Stimulated activated CD4-positive, alpha-beta T cell treated with anti-CD3 and anti-CD28 coated beads, Interleukin-2, amount 100 ng/mL, for 48 hours (primary cell): ENCODE measurements at places on chromosomes 13 and 19.

- DNase-seq, result no peak
Measured at GRCh38 chr13:35500144-35500543, 23.7 kb upstream of the MAB21L1 start.

GRCh38 chr13:36067746-36068381 is 63.3 kb downstream of the DCLK1 start:
- DNase-seq, result no peak

DNA sequence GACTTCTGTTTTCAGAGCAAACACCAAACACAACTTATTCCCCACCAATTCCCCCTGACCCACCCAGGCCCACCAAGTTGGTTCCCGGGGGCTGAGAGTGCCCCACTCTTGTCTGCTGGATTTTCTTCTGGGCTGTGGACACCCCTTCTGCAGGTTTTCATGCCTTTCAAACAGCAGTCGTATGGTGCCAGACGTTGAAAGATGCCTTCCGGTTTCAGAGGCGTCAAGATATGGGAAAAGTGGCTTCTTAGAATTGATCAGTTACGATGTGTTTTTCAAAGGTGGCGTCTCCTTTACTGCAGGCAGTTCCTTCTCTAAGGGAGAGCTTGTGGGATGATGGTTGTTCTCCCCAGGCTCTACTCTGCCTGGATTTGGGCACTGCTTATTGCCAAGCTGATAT is 12.7 kb downstream of the CLEC11A start:
- DNase-seq, result no peak

DNA sequence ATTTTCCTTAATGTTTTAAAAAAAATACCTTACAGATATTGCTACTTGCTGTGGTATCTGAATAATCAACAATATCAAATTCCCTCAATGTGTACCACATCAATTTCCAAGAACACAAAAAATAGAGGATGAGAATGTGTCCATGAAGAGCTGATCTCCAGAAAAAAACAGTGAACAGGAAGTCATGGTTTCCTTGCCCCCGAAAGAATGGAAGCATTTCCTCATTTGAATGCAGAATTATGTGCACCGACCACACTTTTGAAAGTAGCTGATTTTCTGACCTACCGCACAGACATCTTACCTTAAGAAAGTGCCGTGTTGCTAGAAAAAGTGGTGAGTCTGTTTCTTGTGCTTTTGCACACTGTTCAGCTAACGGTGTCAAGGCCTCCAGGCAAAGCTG is 13.4 kb upstream of the EEF1AKMT1 start:
- no peak for DNase-seq

DNA sequence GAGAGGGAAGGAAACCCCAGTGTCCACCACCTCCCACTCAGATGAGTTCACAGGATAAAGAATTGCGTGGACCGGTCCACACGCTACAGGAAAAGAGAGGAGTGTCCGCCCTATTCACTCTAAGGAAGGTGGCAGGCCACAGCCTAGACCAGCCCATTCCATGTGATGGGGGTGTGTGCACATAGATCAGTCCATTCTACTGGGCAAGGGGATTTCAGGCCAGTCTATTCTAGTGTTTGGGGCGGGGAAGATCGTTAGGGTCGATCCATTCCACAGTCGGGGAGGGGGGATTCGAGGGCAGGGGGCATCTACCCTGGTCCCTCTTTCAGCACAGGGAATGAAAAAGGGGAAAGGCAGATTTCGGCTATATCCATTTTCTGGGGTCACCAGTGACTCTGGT is 7.8 kb downstream of the FIZ1 start:
- DNase-seq, result no peak

DNA sequence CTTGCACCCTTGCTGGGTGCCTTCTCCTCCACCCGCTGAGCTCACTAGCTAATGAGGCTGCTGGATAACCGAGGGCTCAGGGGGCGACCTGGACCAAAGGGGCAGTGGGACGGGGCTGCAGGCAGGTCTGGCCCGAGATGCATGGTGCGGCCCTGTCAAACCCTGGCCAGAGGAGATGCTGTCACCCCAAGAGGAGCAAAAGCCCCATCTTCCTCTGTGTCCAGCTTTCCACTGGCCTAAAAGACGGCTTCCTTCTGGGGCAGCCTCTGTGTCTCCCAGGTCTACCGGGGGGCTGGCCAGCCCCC is 261.8 kb downstream of the TBC1D4 start:
- no peak for DNase-seq

DNA sequence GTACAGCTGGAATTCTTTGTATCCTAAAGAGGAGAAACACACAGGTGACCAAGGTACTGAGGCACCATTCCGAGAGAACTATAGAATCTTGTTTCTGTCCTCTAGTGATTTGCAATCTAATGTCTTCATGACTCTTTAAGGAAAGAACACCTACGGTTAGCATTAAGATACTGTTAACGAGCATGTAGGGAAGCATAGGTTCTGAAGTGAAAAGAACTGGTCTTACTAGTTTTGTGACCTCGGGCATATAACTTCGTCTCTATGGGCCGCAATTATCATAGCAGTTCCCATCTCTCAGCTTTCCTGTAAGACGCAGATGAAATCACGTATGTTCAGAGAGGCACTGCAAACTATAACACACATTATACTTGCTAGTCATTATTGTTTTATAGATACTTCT is 193.0 kb upstream of the NBEA start:
- no peak for DNase-seq

DNA sequence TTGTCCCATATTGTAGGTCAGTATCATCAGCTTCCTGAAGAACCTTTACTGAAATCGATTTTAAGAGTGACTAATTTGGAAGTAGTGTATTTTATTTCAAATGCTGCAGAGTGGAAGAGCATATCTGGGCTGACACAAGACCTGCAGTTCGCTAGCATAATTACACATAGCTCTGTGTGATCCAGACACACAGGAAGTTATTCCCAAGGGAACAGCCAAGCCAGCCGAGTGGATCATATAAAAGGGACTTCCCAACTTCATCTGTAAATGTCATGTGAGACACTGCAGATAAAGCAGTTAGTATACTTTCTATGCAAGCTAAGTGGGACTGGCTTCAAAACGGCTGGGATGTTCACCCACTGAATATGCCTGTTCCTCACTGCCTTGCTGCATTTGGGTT is 760.4 kb downstream of the SLITRK1 start:
- no peak for DNase-seq

GRCh38 chr19:46704379-46705076 is 12.4 kb downstream of the PRKD2 start:
- DNase-seq, result peak; percentile 95

- DNase-seq, result no peak
Measured at GRCh38 chr13:75216038-75216437, 265.9 kb downstream of the TBC1D4 start.

GRCh38 chr19:1470305-1471009 is 8.6 kb downstream of the C19orf25 start:
- peak; percentile 66 for DNase-seq

DNA sequence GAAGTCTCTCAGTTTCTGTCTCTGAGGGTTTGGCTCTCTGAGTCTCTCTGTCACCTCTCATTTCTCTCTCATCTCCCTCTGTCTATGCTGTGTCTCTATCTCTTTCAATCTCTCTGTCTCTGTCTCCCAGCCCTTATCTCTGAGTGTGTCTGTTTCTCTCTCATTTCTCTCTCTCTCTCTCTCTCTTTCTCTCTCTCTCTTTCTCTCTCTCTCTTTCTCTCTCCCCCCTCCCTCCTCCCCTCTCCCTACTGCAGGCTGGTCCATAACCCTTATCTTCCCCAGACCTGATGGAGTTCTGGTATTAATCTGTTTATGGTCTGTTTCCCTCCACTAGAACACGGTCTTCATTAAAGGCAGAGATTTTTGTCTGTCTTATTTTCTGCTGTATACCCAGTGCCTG is 1.3 kb upstream of the PVR start:
- DNase-seq, result no peak

- no peak for DNase-seq
Measured at GRCh38 chr19:35793381-35794165, 18.2 kb downstream of the ARHGAP33 start.

DNA sequence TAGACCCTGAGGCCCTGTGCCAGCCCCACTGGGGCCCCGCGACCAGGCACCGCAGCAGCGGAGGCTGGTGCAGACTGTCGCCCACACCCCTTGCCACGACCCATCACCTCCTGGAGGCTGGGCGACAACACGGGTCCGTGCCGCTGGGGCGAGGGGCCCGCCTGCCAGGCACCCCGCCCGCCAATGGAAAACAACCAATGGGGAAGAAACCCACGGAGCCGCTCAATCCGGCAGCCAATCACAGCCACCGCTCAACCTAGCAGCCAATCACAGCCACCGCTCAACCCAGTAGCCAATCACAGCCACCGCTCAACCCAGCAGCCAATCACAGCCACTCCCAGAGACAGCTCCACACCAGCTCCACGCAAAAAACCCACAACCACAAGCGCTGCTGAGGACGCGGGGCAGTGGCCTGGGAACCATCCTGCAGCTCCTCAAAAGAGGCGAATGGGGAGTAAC is 29.7 kb downstream of the GPX4 start:
- peak; percentile 82 for DNase-seq

DNA sequence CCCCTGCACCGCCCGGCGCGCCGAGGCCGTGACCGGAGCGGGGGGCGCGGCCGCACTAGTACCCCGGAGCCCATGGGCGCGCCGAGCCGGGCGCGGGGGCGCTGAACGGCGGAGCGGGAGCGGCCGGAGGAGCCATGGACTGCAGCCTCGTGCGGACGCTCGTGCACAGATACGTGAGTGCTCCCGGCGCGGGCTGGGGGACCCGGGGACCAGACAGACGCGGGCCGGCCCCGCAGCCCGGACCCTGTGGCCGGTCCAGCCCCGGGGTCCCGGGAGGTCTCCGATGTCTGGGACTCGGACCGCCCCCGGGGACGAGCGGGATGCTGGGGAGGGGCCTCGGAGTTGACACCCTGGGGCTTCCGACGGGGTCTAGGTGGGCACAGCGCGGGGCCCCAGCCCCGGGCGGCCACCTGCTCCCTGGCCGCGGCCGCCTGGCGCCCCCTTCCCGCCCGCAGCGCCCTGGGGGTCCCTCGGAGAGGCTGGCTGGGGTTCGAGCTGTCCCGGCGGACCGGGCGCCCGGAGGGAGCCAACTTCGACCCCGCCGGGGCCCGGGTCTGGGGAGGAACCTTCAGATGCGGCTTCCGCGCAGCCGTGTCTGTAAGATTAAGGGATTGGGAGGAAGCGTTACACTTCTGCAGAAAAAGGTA is 568 bp downstream of the ATP11A start:
- DNase-seq, result no peak

- DNase-seq, result no peak
Measured at GRCh38 chr13:29621841-29622240, 26.4 kb upstream of the SLC7A1 start.

DNA sequence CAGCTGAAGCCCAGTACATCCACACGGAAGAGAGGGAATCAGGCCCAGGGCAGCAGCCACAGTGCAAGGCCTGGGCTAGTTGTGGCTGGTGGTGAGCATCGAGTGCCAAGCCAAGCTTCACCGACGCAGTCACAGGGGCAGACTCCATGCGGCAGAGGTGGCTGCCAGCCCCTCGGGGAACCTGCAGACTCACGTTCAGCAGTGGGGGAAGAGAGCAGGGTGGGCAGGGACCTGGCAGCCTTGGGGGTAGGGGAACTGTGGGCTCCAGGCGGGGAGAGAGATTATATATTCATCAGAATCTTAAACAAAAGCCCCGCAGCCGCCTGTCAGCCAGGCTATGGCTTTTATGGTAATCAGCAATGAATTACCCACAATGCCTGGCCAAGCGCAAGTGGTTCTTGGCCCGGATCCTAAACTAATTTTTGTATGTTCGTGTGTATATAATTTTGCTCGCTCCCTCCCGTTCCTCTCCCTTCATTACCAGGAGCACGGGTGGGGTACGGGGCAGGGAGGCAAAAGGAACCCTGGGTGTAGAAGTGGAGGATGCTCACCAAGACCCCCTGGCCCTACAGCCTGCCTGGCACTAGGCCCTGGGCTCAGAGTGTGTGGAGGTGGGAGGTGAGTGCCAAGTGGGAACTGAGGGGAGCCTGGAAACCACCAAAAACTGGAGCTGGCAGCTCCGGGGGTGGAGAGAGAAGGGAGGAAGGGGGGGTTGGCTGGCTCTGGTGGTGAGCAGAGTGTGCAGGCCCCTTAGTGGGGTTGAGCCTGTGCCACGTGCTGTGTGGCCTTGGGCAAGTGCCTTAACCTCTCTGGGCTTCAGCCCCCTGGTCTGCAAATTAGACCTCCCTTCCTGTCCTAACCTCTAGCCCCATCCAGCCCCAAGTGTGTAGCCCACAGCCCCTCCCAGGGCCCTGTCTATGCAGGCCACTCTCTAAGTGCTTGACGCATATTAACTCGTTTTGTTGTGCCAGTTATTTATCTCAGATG is 31.9 kb downstream of the PTPRS start:
- no peak for DNase-seq

DNA sequence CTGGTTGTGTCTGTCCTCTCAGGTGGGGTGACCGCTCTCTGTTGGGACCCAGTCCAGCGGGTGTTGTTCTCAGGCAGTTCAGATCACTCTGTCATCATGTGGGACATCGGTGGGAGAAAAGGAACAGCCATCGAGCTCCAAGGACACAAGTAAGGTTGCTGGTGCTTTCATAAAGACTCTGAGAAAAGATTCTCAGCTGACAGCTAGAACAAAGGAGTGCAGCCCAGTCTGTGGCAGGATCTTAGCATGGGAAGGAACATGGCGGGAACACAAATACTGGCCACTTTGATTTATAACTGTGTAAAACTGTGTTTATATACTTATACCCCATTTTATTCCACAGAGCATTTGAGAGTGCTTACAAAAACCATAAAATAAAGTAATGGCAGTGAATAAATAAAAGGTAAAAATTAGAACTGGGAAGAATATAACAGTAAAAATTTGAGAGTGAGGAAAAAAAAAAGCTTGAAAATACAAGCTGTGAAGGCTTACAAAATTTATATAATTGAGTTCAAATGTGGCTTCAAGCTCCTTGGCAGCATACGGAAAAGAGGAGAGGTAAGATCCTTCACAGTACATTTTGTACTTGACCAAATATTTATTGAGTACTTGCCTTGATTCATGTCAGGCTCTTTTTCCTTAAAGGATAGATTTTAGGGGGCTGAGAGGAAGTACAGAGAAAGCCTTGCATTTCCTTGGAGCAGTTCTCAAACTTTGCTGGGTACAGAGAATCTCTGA is 64.8 kb downstream of the DHRS12 start:
- no peak for DNase-seq

GRCh38 chr13:23867027-23867491 is 22.1 kb downstream of the MIPEP start:
- no peak for DNase-seq

DNA sequence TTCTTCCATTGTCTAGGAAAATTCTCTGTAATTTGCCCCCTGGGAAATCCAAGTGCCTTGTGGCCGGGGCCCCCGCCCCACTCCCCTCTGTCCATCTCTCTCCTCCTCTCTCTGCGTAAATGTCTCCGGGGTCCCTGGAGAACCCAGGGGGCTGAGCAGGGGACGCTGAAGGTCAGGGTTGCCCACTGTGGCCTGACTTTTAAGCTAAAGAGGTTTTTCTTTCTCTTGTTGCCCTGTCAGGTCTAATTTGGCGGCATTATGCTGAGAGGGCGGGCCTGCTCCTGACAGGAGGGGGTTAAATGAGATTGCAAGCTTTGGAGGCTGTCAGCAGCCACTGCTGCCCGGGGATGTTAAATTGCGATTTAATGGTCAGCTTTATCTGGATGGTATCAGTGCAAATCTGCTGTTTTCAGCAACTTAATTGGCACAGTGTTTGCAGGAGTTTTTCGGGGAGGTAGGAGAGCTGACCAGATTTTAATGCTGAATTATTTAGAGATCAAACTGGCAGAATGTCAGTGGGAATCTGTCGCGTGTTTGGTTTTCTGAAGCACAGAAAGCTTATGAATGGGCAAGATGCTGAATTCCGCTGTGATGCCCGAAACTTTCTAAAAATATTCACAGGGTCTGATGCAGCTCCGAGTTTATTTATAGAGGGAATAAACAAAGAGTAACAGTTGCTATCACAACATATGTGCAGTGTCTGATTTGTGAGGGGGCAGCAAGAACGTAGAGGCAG is 93.2 kb upstream of the SOX1 start:
- DNase-seq, result no peak

- no peak for DNase-seq
Measured at GRCh38 chr19:14561847-14562351, 10.0 kb downstream of the NDUFB7 start.
